T follicular helper cell (primary cell): ENCODE measurements at places on chromosomes 13 and 19.

GRCh38 chr19:3942790-3943409, 10.0 kb downstream of the NMRK2 start:
- no peak for DNase-seq

GRCh38 chr13:42017264-42017663, 31.2 kb upstream of the DGKH start:
- DNase-seq, result no peak

- DNase-seq, result no peak
These were observed 441 bp downstream of the INAFM1 start for GRCh38 chr19:47274891-47275761.

DNA sequence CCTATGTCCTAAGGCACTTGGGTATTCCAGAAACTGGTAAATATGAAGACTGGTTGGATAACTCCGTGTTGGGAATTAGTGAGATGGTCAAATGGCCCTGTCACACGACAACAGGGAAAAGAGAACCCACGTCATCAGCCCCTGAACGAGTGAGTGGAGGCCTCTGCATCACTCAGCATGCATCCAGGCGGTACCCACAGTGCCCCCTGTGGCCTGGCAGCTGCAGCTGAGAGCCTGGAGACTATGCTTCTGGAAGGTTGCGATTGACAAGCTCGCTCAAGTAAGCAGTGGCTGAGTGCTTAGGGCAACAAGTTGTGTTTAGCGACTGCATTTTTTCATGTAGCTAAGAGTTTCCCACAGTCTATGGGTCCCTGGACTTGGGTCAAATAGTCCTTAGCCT, 55.9 kb downstream of the COL4A2 start:
- no peak for DNase-seq

DNA sequence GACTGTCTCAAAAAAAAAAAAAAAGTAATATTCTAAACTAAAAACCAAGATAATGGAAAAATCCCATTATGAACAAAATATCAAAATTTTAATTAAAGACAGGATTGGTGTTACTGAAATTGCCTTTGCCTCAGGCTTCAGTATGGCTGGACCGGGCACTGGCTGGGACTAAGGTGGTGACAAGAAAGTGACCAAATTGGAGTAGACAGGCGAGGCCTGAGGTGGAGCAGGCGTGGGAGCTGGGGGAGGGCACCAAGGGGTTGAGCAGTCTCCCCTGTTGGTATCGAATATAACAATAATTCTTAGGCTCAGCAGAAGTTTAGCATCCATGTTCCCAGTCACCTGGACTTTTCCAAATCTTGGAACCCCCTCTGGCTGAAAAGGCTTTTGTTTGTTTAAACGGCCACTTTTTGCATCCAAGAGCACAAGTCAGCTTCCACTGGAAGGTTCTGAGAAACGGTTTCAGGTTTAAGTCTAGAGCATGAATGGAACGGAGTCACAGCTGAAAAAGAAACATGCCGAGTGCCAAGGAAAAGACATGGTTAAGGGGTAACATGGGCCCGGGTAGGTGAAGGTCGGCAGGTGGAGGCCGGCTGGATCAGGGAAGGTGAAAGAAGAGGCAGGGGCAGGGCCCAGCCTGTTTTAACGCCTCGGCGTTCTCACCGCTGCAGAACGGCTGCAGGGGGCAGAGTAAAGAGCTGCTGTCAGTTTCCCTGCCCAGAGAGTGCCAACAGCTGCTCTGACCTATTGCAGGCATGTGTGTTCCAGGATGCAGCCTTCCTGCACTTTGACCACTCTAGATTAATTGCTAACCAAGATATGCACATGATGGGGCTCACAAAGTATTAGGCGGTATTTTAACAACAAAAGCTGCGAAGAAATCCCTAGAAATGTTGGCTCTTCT, 104.4 kb downstream of the TM9SF2 start:
- peak; percentile 33 for DNase-seq

DNA sequence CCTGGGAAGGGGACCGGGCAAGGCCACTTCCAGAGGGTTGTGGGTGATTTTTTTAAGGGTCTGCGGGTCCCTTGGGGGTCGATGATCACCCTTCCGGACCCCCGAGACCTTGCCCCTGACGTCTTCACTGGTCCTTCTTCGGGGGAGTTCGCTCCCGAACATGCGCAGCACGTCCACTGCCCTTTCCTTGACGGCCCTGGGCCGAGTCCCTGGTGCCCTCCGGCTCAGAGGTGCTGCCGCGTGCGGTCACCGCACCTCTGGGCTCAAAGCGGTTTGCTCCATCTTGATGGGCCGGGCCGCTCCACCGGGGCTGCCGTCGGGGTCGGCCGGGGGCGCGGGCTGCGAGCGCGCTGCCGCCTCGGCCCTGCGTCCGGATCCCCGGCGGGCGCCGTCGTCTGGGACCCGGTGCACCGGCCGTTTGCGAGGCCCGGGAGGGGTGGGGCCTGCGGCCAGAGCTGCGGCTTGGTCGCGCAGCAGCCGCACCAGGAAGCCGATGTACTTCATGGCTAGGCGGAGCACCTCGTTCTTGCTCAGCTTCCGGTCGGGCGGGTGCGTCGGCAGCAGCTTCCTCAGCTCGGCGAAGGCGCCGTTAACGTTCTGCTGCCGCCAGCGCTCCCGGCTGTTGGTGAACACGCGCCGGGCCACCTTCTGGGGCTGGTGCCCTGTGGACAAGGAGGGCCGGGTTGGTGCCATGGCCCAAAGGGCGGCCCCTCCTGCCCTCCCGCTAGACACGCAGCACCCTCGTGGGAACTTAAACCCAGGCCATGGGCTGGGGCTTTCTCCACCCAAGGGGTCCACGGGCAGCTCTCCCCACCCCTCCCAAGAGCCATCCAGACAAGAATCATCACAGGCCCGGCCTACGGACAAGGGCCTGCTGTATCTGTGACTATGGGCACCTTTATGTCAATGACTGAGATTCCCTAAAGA, 3.3 kb downstream of the LYL1 start:
- peak; percentile 74 for DNase-seq

GRCh38 chr13:99975626-99976025, 4.1 kb upstream of the ZIC5 start:
- DNase-seq, result no peak

DNA sequence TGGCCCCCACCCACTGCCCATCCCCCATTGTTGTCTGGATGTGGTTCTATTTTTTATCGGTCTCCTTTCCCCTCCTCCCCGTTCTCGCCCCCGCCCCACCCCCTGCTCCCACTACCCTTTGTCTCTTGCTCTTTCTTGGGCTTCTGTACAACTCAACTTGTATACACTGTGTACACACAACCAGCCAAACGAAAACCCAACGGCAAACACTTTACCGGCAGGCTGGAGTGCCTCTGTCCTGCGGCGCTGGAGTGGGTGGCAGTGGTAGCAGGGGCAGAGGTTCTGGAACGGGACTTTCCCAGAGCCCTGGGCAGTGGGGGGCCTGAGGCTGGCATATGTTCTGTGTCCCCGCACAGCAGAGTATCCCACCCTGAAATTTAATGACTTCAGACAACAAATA, 13.7 kb downstream of the RRAS start:
- DNase-seq, result no peak

GRCh38 chr19:1862424-1863327, 703 bp downstream of the KLF16 start:
- peak; percentile 58 for DNase-seq

GRCh38 chr13:36550177-36550576, 117.9 kb downstream of the CCNA1 start:
- DNase-seq, result no peak

GRCh38 chr13:107117327-107118012, 549.5 kb upstream of the ARGLU1 start:
- DNase-seq, result no peak

- DNase-seq, result no peak
These were observed 5.9 kb downstream of the PKN1 start for GRCh38 chr19:14439014-14439413.

GRCh38 chr13:52852444-52852843, 4.0 kb upstream of the PCDH8 start:
- no peak for DNase-seq

DNA sequence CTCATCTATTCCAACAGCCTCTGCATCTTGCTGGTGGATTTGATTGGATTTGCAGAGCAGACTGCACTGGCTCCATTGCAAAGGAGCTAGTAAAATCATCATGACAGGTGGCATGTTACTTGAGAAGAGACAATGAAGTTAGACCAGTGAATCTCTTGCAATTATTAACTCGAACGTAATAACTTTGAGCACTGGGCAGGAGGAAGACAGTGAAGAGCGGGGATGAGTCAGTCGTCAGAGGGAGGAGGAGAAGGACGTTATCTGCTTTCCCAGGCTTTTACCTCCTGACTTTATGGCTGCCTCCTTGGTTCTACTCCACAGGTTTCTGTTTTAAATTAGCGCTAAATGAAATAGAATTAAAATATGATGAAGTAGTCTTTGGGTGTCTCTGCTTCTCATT, 257.8 kb upstream of the IPO5 start:
- DNase-seq, result no peak

DNA sequence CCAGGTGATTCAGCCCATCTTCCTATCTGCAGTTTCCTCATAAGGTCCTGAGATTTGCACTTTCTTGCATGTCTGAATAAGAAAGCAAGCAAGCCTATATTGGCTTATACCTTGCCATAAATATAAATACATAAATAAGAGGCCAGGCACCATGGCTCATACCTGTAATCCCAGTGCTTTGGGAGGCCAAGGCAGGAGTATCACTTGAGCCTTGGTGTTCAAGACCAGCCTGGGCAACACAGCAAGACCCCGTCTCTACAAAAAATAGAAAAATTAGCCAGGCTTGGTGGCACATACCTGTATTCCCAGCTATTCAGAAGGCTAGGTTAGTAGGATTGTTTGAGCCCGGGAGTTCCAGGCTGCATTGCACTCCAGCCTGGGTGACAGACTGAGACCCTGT, 5.5 kb upstream of the GPATCH1 start:
- DNase-seq, result no peak
